ENCODE measurements at places on chromosomes 7 and 10. TPM values are rescaled to one million over a fixed set of nuclear protein-coding genes. Genes with fewer than 3 reads are reported as not detected.

GRCh38 chr7:4268040-4268965 lies 413.8 kb upstream of the FOXK1 start:
- no peak for DNase-seq

DNA sequence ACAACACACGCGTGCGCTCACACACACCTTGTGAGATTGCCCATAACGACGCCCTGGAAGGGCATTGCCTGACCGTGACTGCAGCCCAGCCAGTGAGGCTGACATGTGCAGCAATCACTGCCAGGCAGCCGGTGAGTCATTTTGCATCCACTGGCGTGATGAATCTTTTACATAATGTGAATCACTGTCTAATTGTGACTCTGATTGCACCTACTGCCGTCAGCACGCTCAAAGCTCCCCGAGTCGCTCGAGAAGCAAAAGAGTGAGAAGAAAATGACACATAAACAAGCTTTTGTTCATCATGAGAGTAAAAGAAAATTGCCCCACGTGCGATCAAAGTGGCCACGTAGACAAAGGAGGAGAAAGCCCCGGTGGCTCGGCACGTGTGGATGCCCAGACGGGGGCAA lies 117.4 kb upstream of the PFKP start:
- DNase-seq: no peak

Gene DNAJC12
- total RNA-seq: 0.56 TPM

Gene LIPK
- not detected for total RNA-seq

All from thyroid gland (tissue), 4 donors.